ENCODE measurements at places on chromosomes 2 and 18. TPM values are rescaled to one million over a fixed set of nuclear protein-coding genes. Genes with fewer than 3 reads are reported as not detected.

Gene HNMT
- polyA plus RNA-seq: 3.3 TPM

Gene ATOH8
- 0.11 TPM for polyA plus RNA-seq

Gene CLEC4F
- not detected for polyA plus RNA-seq

Gene CDH2
- polyA plus RNA-seq: 15.2 TPM

Gene MAPK4
- polyA plus RNA-seq: 1.3 TPM

Gene IL36RN
- polyA plus RNA-seq: not detected

Gene CIB4
- polyA plus RNA-seq: not detected

Gene GREB1L
- 0.29 TPM for polyA plus RNA-seq
